A549 (cell line): ENCODE measurements at places on chromosomes 6 and 20.

GRCh38 chr6:91824331-91824730, 1237.5 kb upstream of the MAP3K7 start:
- DNase-seq: no peak

DNA sequence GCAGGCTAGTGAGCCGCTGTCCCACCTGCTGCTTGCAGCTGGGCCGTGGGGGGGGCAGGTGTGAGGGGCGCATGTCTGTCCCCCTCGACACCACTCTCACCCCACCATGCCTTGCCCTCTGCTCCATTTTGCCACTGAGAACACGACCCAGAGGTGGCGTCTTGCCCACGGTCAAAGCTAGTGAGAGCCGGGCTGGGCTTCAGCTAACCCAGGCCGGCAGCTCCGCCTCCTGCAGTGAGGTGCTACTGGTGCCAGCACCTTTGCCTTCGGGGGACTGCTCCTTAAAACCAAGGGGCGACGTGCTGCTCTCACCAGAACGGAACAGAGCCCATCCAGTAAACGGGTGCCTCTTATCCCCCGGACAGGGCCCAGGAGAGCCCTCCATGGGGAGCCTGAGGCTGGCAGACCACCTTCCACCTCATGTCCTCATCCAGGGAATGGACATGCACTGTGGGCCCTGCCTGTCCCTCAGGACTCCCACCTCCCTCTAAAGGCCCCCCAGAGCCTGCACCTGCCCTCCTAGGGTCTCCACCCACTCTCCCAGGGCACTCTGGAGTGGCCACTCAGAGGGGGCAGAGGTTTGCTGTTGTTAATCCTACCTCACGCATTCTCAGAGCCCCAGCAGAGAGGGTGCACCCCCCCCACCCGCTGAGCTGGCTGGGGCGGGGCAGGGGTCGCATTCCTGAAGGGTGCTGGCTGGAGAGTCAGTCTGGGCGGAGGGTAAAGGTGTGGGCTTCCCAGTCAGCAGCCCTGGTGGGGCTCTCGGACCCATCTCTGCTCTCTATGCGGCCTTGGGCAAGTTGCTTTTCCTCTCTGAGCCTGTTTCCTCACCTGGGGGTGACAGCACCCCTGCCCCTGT, 2.9 kb downstream of the RBBP8NL start:
- no peak for DNase-seq

DNA sequence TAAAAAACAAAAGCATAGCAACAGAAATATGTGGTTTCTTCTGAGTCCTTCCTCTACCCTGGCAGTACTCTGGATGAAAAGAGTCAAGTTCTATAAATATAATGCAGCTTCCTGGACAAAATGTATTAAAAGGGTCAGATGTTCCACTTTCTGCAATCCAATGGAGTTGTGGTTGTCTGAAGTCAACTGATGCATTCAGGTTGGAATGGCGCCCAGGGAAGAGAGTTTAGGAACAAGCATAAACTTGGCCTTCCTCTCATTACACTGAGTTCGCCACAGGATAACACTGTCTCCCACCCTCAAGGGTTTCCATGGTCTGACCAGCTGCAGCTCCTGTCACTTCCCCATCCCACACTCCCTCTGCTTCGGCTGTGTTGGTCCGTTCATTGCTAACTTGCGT, 66.4 kb downstream of the PLEKHG1 start:
- DNase-seq: no peak

DNA sequence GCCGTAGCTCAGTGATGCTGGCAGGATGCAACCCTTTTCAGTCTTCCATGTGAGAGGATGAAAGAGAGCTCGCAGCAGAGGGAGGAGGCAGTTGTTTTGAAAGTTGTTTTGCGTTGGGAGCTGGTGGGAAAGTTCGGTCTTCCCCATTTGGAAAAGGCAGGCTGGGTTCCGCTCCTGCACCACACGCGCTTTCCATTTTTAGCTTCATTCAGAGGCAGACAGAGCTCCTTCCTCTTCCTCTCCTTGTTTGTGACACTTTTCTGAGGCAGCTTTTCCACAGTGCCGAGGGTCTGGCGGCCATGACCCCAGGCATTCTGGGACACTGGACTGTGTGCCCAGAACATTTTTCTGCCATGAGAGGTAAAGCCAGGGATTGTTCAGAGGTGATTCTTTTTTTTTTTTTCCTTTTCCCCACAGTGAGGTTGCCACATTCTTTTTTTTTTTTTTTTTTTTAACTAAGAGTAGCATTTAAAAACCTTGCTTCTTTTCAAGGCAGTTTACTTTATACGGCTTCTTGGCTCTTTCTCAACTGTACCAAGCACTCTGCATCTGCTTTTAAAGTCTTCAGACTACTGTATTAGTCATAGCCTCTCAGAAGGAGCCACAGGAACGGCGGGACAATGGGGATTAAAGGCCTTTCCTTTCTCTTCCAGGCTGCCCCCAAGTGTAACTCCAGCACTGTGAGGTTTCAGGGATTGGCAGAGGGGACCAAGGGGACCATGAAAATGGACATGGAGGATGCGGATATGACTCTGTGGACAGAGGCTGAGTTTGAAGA, 1.6 kb downstream of the PRDM1 start:
- DNase-seq: no peak

DNA sequence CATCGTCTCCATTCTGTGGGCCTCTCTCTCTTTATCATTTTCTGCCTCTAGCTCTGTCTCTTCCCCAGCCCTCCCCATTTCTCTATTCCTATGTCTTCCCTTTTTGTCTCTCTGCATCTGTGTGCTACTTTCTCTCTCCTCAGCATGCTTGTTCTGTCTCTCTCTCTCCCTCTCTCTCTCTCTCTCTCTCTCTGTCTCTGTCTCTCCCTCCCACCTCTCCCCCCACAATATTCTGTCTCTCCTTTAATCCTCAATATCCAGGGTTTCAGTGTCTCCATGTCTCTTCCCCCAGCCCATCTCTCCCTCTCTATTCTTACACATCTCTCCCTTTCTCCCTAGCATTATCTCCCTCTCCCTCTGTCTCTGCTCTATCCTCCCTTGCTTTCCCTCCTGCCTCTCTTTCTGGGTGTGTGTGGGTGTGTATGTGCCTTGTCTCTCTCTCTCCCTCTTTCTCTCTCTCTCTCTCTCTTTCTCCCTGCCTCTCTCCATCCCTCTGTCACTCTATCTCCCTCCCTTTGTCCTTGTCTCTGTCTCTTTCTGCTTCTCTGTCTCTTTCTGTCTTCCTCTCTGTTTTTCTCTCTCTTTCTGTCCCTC, 76.9 kb upstream of the SIRPA start:
- no peak for DNase-seq

DNA sequence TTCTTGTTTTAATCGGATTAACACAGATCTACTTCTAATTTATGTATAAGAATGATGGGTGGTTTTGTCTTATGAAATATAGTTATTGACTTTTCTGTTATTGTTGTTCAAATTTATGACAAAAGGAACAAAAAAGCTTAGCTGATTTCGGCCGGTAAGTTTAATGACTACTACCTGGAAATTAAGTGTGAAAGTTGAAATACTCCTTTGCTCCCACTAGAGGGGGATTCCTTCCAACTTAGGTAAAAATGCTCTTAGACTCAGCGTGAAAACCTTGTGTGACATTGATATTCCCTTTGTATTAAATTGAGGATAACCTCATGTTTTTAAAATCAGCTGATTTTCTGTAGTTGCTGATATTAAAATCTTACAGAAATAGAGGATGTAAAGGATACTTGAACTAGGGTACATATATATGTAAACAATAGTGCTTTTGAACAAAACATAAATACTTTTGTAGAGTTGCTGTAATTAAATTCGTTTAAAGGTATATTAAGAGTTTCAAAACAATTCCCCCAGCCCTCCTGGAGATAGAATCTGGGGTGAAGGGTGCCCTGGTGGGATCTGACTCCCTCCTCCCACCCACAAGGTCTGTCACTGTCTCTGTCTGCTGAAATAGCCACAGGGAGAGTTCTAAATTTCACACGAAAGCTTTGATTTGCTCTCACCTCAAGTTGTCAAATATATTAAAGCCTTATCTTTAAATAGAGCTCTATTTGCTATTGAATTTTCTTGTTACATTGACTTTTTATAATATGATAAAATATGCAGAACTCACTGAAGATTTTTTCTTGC, 257.5 kb downstream of the ARID1B start:
- peak; percentile 43 for DNase-seq

- DNase-seq: no peak
Measured at GRCh38 chr20:4009309-4009708, 6.0 kb downstream of the RNF24 start.

GRCh38 chr6:77403424-77403823, 59.9 kb downstream of the HTR1B start:
- no peak for DNase-seq

DNA sequence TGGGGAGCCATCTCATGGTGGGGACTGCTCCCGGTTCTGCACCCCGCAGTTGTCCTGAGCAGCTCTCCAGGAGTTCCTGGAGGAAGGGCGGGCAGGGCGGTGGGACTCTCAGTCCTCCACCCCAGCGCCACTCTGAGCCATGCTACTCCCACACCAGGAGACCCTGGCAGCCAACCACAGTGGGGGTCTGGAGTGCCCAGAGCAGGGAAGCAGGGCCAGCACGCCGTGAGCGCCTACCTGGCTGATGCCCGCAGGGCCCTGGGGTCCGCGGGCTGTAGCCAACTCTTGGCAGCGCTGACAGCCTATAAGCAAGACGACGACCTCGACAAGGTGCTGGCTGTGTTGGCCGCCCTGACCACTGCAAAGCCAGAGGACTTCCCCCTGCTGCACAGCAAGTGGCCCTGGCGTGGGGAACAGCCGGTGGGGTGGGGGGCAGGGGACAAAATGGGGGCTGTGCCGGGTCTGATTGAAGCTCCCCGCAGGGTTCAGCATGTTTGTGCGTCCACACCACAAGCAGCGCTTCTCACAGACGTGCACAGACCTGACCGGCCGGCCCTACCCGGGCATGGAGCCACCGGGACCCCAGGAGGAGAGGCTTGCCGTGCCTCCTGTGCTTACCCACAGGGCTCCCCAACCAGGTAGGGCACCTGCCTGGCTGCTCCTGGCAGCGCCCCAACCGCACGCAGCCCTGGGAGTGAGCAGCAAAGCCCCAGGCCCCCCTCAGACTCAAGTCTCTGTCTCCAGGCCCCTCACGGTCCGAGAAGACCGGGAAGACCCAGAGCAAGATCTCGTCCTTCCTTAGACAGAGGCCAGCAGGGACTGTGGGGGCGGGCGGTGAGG, 1.6 kb upstream of the TNFRSF6B start:
- no peak for DNase-seq

GRCh38 chr6:88636871-88637270, 326.5 kb downstream of the RNGTT start:
- DNase-seq: no peak

GRCh38 chr6:154923199-154923869, 71.8 kb upstream of the TIAM2 start:
- DNase-seq: no peak

DNA sequence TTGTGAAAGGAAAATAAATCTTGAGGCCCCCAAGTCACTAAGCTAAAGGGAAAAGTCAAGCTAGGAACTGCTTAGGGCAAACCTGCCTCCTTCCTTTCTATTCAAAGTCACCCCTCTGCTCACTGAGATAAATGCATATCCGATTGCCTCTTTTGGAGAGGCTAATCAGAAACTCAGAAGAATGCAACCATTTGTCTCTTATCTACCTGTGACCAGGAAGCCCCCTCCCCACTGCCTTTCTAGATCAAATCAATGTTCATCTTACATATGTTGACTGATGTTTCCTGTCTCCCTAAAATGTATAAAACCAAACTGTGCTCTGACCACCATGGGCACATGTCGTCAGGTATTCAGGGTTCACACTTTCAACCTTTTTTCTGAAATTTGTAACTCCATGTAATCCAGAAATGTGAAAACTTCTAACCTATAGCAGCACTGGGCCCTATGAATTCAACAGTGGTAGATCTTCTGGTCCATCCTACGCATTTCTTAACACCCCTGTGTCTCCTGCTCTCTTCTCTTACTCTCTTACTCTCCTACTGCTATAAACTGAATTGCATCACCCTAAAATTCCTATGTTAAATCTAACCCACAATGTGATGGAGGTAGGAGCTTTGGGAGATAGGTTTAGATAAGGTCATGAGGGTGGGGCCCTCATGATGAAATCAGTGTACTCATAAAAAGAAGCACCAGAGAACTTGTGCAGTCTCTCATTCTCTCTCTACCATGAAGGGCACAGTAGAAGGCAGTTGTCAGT, 89.3 kb downstream of the EPB41L2 start:
- DNase-seq: no peak
